Peyer's patch (tissue), 4 donors: ENCODE measurements at places on chromosomes 11 and 22. TPM values are rescaled to one million over a fixed set of nuclear protein-coding genes. Genes with fewer than 3 reads are reported as not detected.

- no peak for DNase-seq
- H3K36me3 ChIP-seq: no peaks in the 10 kb centered on the region
- H3K4me1 ChIP-seq: no peaks in the 10 kb centered on the region
- H3K4me3 ChIP-seq: no peak overlapping the region
Observed at GRCh38 chr22:49017482-49018329, 810.0 kb downstream of the BRD1 start.

The THY1 gene
- 28.1 TPM for total RNA-seq

DNA sequence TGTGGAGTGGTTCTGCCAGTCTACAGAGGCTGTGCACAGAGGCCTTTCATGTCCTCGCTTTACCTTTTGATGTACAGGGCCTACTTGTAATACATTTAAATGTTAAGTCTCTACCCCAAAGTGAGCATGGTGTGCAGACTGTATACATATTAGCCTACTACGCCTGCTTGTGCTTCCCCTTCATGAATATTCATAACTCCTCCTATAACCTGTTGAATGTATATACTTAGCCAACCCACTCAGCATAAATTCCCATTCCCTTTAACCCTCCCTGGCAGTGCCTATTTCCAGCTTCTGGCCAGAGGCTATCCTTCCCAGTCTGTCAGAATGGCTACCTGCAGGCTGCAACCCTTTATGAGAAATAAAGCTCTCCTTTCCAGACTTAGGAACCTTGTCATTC lies 116.1 kb downstream of the WNT11 start:
- no peaks in the 10 kb centered on the region for H3K36me3 ChIP-seq
- H3K4me1 ChIP-seq: no peaks in the 10 kb centered on the region
- H3K4me3 ChIP-seq: no peak overlapping the region
- H3K27ac ChIP-seq: no peak overlapping the region

GRCh38 chr11:76781807-76782530 lies 1.2 kb upstream of the TSKU start:
- peaks cover 38% of the 10 kb centered on the region for H3K4me1 ChIP-seq
- H3K4me3 ChIP-seq: peak overlapping the region; percentile 57
- no peak for DNase-seq

- no peak overlapping the region for H3K27ac ChIP-seq
- H3K36me3 ChIP-seq: no peaks in the 10 kb centered on the region
- H3K4me1 ChIP-seq: no peaks in the 10 kb centered on the region
- H3K4me3 ChIP-seq: no peak overlapping the region
- DNase-seq: peak; percentile 41
Observed at GRCh38 chr11:70539360-70540095, 141.2 kb downstream of the CTTN start.

DNA sequence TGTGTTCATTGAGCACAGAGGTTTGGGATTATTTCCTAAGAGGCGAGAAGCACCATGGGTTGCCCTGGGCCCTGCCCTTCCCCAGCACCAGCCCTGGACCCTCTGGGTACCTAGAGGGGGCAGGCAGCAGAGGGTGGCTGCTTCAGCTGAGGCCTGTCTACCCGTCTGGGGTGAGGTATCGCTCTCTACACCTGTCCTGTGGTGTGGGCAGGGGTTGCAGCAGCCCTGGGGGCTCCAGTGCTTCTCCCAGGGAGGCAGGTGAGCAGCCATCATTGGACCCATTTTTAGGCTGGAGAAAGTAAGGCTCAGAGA lies 15.6 kb downstream of the PRDM11 start:
- no peak overlapping the region for H3K4me3 ChIP-seq
- H3K27ac ChIP-seq: no peak overlapping the region
- no peak for DNase-seq
- no peaks in the 10 kb centered on the region for H3K27me3 ChIP-seq
- peaks cover 6% of the 10 kb centered on the region for H3K4me1 ChIP-seq
- H3K36me3 ChIP-seq: no peaks in the 10 kb centered on the region

GRCh38 chr11:120925944-120926343 lies 98.0 kb upstream of the TBCEL start:
- H3K27me3 ChIP-seq: no peaks in the 10 kb centered on the region
- no peak for DNase-seq
- H3K4me1 ChIP-seq: no peaks in the 10 kb centered on the region
- no peak overlapping the region for H3K27ac ChIP-seq

GRCh38 chr11:86440305-86440716 lies 65.6 kb downstream of the CCDC81 start:
- no peak overlapping the region for H3K27ac ChIP-seq
- H3K4me3 ChIP-seq: no peak overlapping the region
- no peaks in the 10 kb centered on the region for H3K4me1 ChIP-seq
- no peaks in the 10 kb centered on the region for H3K27me3 ChIP-seq

- H3K36me3 ChIP-seq: no peaks in the 10 kb centered on the region
- H3K4me1 ChIP-seq: no peaks in the 10 kb centered on the region
- H3K27me3 ChIP-seq: no peaks in the 10 kb centered on the region
- H3K4me3 ChIP-seq: no peak overlapping the region
- H3K27ac ChIP-seq: no peak overlapping the region
Observed at GRCh38 chr11:84289381-84289906, 1003.3 kb upstream of the CCDC90B start.

The TPST2 gene
- 43.0 TPM for total RNA-seq

The SLC16A8 gene
- not detected for total RNA-seq
